ENCODE measurements at places on chromosomes 12 and 14. TPM values are rescaled to one million over a fixed set of nuclear protein-coding genes. Genes with fewer than 3 reads are reported as not detected.
A peak's percentile ranks its signal among the peaks of the same experiment; 100 is the strongest.

The LTBR gene
- not detected for polyA plus RNA-seq

DNA sequence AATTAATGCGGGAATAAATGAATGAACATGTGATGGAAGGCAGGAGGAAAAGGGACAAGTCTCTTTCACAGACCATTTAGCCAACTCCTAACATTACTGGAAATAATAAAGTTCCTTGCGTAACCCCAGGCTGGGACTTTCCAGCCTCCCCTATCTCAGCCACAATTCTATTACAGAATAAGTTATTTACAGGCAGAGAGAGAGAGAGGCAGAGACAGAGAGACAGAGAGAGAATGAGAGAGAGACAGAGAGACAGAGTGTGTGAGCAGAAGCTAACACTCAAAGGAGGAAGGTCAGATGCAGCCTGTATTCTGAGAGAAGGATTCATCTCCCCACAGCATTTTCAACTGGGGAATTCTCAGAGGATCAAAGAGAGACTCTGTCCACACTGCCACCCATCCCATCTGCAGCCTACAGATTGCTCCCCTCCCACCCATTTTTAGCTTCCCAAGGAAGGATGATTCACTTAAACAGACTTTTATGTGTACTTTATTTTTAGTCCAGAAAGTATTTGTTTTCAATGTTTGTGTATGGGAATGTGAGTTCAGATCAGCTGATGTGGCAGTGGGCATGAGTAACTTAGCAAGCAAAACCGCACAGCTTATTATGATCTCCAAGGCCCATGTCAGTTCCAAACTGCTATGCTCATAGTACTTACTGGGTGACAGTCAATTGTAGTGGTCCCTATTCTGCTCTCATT is 165.7 kb downstream of the CAND1 start:
- no peak for DNase-seq

GRCh38 chr14:31232081-31232480 is 24.5 kb upstream of the HECTD1 start:
- no peak for DNase-seq

DNA sequence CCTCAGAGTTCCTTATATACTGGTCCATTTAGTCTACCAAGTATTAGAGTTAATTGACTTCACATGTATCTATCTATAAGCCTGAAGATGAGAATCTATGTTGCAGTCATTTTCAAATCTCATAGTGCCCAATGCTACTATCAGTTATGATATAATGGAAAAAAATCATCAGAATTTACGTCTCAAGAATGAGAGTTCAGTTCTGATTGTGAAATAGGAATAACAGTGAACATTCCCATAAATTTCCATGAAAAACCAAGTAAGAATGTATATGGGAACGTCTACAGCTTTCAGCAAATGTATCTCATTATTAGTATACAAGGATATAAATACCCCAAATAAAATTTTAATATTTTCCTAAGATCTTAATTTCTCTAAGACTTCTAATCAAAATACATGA is 77.2 kb downstream of the PPP1R12A start:
- DNase-seq = no peak

DNA sequence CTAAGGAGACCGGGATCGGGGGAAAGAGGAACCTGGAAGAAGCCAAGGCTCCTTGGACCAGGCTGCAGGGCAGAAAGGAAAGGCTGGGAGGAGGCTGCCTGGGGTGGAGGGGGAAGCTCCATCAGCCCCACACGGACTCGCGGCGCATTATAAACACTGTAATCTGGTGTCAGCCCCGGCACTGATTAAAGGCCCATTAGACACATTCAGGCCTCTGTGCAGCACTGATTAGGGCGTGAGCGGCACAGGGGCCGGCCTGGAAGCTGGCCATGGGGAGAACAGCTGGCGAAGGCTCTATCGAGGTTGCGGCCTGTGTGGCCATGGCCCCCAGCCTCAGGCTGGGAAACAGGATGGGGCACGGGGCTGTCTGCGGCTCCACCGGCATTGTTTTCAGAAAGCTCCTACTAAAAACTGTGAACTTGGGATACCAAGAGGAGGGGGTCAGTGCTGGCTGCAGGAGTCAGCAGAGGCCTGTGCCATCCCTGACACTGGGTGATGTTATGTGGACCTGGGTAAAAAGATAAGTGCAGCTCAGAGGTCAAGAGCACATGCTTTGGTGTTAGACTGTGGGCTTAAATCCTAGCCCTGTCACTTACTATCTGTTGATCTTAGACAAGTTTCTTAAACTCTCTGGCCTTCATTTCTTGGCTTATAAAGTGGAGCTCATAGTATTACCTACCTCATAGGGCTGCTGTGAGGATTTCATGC is 10.6 kb downstream of the ACVRL1 start:
- DNase-seq = no peak

DNA sequence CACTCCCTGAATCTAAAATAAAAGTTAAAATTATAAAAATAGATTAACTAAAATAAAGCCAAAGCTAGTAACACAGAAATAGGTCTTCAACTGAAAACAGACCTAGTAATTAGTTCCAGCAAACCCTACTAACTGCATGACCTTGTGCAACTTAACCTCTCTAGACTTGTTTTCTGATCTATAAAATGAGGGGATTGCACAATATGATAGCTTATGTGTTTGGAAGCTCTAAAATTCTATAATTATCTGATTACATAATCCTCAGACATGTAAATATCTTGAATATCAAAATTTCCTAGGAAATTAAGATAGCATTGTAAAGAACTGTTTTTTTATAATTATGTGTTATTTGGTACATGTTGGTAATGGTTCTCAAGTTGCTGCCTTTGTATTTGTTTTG is 144.1 kb upstream of the GRIP1 start:
- no peak for DNase-seq

The SELPLG gene
- 844 TPM for polyA plus RNA-seq

The KRT2 gene
- 0.80 TPM for polyA plus RNA-seq

DNA sequence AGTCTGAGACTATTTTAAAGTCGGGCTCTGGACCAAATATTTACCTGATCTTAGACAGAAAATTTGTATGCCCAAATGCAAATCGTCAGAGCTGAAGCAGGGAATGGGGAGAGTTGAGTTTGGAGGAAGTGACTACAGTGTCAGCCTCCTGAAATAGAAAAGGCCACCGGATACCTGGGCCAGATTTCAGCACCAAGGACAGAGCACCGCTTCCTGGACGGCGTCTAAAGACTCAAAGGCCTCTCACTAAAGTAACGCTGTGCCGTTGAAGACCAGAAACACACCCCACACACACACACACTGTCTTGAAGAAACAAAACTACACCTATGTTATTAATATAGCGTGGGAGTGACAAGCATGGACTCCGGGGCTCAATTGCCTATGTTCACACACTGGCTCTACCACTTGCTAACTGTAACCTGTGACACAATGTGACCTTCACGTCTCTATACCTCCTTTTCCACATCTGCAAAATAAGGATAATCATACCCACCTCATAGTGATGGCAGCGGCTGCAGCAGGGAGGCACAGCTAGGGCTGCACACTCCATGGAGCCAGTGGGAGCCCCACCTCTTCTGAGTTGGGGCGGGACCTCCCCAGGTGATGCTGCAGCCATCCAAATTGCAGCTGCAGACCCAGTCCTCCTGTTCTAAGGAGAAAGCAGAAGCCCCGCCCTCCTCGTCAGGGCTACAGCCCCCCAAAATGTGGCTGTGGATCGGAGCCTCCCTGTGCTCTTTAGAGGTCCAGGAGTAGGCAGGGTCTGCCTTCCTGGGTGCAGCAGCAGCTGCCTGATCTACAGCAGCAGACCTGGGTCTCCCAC is 35.6 kb downstream of the KRT76 start:
- peak; percentile 59 for DNase-seq

DNA sequence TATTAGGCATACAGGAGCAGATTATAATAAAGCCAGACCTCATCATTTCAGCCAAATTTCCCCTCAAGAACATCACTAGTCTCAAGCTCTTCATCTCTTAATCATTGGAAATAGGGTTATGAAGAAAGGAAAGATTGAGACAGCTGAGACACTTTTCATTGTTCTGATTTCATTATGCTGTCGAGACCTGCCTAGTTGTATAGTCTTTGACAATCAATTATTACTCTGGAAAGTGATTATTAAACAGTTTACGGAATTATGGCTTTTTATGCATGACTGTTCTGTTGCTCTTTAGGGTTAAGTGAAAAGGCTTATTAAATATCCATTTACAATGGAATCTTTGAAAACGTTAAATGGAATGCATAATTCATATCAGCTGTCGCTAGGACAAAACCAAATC is 48.3 kb downstream of the TTC6 start:
- DNase-seq = no peak

- DNase-seq = no peak
These were observed 12.9 kb downstream of the HECTD1 start for GRCh38 chr14:31194661-31195060.

DNA sequence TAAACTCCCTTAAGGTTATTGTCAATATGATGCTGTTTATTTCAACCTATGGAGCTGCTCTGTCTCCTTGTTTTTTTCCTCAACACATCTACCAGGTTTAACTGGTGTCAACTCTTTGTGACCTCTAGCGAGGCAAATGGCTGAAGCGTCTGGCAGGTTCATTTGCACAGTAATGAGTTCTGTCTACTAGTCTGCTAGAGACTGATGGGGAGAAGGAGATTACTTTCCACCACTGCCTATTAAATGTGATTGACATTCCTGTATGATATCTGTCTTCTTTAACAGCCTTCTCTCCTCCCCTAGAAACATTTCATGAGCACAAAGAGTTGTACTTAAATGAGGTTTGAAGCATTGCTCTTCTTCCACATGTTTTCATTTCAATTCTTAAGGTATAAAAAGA is 253.7 kb downstream of the SLC6A15 start:
- DNase-seq = no peak

- DNase-seq = no peak
These were observed 211.9 kb downstream of the TTC8 start for GRCh38 chr14:89036371-89036770.

DNA sequence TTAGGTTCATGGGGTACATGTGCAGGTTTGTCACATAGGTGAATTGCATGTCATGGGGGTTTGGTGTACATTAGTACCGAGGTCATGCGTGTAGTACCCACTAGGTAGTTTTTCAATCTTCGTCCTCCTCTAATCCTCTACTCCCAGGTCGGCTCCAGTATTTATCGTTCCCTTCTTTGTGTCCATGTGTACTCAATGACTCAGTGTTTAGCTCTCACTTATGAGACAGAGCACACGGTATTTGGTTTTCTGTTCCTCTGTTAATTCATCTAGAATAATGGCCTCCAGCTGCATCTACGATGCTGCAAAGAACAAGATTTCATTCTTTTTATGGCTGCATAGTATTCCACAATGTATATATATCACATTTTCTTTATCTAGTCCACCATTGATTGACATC is 850.9 kb upstream of the MDGA2 start:
- no peak for DNase-seq

DNA sequence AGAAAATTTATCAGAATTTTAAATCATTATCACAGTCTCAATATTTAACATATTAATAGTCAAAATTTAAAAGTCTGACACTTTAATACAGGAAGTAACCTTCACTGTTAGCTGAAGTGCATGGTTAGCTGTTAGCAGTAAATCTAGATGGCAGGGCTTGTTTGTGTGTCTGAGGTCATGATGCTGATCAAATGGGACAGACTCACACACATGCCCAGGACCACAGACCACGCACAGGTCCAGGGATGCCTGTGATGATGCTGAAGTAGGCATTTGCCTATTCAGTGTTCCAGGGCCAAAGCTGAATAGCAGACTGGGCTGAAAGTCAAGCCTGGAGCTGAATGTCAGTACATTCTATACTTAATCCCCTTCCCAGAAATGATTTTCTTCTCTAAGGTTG is 20.5 kb downstream of the FNTB start:
- DNase-seq = no peak

DNA sequence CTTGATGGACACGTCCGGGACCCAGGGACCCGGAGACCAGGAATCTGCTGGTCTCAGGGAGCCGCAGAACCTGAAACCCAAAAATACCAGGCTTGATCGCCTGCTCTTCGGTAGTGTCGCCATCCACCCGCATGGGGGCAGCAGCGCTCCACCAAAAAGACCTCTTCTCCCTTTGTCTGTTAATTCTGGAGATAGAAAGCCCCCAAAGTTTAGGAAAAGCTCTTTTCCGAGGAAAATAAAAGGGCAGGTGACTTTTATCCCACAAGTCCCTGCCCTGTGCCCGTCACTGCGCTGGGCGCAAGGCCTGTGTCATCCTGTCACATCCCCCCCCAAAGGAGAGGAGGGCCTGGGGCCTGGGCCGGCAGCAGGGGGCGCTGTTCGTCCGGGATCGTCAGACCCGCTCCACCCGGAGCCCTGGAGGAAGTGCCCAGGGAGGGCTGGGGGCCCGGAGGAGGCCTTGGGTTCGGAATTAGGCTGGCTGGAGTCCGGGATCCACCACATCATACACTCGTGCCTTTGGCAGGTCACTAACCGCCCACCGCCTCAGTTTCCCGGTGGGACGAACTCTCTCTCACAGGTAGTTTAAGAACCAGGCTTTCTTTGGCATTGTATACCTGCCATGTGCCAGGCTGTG is 31.9 kb downstream of the DAD1 start:
- DNase-seq = peak; percentile 78

DNA sequence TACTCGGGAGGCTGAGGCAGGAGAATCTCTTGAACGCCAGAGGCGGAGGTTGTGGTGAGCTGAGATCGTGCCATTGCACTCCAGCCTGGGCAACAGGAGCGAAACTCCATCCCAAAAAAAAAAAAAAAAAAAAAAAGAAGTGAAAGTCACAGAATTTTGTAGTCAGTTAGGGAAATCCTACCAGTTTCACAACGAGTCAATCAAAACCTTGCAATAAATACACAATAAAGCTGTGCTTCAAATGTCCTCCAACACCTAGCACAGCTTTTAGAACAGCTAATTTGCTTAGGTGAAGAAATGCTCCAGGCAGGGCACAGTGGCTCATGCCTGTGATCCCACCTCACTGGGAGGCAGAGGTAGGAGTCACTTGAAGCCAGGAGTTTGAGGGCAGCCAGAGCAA is 112.8 kb upstream of the ATF7IP start:
- no peak for DNase-seq

Data from CD4-positive, CD25-positive, alpha-beta regulatory T cell (primary cell).